ENCODE measurements at places on chromosomes 7 and 10.
A peak's percentile ranks its signal among the peaks of the same experiment; 100 is the strongest.

- DNase-seq, result peak; percentile 5
Measured at GRCh38 chr10:4947039-4947634, 16.1 kb upstream of the AKR1C1 start.

GRCh38 chr10:66214721-66215404, 711.0 kb upstream of the LRRTM3 start:
- no peak for DNase-seq

DNA sequence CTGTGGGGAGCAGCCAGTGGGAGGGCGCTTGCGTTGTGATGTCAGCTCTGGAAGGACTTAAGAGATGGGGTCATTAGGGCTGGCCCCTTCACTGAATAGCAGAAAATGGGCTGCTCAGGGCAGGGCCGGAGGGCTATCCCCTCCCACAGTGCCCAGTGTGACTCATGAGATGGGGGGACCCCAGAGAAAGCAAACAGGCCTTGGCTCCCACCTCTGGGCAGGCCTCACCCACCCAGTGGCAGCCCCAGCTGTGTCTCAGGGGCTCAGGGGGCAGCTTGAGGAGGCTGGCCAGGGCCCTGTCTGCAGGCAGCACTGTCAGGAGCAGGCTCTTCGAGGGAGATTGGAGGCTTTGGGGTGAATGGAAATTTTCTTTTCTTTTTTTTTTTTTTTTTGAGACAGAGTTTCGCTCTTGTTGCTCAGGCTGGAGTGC, 168.3 kb downstream of the SLIT1 start:
- no peak for DNase-seq

GRCh38 chr7:30911561-30911969, at the start of gene AQP1:
Gene AQP1 (plus strand): TSS chr7:30911853. CDS start chr7:30911910, 57 bp downstream.
- no peak for DNase-seq

GRCh38 chr10:14092799-14093198, 237.9 kb downstream of the FRMD4A start:
- DNase-seq, result no peak

GRCh38 chr7:74258639-74259038, 4.4 kb upstream of the RFC2 start:
- DNase-seq, result no peak

DNA sequence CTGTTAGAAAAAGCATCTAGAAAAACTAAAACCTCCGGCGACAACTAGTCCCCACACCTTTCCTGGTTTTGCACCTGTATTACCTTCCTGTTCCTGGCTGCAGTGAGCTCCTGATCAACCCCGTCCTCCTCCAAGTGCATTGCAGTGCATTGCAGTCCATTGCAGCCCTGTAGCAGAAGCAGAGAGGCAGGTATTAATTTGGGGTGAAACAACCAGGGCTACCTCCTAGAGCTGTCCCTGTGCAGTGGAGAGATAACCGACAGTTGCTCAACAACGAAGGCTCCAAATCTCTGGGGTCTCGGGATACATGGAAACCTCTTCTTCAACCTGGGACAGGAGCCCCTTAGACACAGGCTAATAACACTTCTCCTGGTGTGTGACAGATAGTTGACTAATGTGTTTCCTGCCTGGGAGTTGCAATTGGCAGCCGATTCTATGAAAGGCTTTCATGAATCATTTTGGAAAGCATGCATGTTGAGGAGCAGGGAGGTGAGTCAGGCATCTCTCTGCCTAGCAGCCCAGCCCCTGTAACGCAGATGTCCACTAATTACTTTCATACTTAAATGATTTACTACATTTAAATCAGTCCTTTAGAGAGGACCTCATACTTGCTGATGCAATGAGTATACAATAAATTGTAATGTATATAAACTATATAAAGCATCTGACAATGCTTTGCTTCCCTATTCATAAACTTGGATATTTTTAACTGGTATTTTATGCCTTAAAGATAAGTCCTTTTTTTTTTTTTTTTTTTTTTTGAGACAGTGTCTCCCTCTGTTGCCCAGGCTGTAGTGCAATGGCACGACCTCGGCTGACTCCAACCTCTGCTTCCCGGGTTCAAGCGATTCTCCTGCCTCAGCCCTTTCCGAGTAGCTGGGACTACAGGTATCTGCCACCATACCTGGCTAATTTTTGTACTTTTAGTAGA, 59.0 kb downstream of the PRR15 start:
- peak; percentile 94 for DNase-seq

GRCh38 chr10:58991856-58992255, 184.6 kb upstream of the PHYHIPL start:
- DNase-seq, result no peak

DNA sequence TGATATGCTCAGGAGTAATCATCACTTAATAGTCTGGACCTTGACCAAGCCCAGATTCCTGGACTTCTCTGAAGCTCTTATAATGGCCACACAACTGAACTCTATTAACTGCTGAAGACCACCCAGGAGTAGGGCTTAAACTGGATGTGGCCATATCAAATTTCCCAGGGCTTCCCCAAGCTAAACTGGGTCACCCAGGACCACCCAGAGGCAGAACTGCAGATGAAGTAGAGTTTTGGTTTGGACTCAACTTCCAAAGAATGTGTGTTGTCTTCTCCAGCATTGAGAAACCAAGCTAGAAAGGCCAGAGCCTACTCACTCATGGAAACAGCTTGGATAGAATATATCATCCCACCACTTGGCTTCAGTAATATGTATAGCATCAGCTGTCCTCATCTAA, 358.2 kb upstream of the MEOX2 start:
- no peak for DNase-seq

- no peak for DNase-seq
Measured at GRCh38 chr7:155355176-155355575, 57.5 kb downstream of the INSIG1 start.

GRCh38 chr7:76513817-76514799, 3.8 kb downstream of the UPK3B start:
- DNase-seq, result no peak

DNA sequence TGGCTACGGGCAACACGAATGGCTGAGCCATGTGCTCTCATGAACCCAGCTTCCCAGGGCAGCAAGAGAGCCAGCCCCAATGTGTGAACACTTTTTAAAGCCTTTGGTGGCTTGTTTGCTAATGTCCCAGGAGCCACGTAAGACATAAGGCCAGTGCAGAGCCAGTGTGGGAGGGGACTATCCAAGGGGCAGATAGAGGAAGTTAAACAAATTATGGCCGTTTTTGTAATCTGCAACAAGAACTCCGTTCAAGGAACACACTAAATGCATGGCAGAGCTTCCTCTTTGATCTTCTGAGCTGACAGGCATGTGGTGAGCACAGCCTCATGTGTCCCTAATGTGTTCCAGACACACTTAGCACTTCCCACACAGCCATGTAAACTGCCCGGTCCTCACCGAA, 133.3 kb downstream of the TEX36 start:
- DNase-seq, result no peak

DNA sequence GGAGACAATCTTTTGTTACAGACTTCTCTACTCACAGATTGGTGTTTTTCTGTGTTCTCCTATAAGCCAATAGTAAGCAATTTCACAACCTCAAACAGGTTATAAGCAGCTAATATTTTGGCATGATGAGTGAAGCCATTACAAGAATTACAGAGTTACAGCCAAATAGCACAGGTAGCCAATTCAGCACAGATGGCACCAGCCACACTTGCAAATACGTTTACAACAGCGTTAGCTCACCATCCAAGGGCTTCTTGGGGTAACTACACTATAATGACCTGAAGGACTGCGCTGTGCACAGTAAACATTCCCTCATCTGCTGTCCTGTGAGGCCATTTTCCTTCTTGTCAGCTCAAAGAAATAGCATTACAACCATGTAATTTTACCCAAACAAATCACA, 428.6 kb downstream of the TCERG1L start:
- DNase-seq, result no peak

- DNase-seq, result no peak
Measured at GRCh38 chr10:209357-209756, 74.1 kb downstream of the ZMYND11 start.

DNA sequence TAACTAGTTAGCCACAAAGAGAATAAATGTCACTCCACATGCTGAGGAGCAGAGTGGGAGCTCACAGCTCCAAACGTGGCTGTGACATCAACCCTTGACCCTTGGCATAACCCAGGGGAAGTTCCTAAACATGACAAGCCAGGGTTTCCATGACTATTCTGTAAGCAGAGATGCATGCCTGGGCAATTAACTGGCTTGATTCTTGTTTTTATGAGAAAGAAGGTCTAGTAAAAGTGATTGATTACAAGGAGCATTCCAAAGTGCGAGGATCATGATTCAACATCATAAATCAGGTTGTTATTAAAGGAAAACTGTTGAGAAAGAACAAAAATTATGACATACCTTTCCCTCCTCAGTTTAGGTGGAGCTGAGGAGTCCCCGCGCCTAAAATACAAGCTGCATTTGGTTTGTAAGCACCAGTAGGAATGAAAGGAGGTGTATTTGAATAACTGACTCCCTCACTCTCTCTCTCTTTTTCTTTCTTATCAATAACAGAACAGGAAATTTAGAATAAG, 108.4 kb downstream of the SFMBT2 start:
- DNase-seq, result no peak

DNA sequence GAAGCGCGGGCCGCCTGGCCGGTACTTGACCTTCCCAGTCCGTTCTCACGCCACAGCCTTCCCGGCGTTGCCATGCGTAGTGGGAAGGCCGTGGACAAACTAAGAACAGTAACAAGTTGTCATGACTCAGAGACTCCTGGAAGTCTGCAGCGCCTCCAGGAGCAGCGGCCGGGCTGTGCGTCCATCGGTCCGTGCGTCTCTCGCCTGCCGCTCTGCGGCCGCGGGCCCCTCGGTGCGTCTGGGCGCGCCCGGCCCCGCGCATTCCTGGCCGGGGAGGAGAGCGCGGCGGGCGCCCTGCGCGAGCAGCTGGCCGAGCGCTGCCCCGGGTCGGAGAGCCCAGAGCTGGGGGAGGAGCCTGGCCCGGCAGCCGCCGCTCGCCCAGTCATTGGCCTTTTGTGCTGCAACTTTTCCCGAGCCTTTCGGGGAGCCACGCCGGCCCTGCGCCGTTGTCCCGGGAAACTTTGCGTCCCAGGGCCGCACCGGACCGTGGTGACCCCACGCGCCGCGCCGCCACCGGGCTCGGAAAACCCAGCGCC, 123.7 kb downstream of the TACC2 start:
- DNase-seq, result peak; percentile 98

DNA sequence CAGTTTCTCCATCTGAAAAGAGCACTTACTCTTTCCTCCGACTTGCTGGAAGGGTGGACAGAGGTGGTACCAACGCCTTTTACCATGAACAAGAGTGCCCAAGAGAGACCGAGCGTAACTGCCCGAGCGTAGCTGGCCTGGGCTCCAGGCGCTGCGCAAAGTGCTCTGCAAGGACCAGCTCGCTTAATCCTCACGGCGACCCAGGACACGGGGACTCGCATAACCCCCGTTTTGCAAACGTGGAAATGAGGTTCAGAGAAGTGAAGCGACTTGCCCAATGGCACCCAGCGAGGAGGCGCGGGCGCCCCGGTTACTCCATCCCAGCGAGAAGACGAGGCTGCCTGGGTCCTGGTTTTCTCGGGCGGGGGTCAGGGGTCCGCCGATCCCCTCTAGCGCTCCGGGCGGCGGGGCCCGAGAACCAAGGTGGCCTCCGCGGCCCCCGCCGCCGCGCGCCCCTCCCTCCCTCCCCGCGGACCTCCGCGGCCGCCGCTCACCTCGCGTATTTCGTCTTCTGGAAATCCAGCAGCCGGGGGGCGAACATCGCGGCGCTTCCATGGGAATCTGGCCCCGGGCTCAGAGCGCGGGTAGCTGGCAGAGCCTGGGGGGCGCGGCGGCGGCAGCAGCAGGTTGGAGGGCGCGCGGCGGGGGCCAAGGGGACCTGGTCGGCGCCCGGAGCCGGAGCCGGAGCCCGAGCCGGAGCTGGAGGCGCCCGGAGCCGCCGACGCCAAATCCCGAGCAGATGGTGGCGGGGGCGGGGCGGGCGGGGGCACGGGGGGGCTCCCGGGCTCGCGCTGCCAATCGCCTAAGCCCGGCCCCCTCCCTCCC, at the start of gene MMD2:
TSS of gene MMD2 (minus strand) at position 711 of the 825 bp plus-strand sequence. CDS start at position 541, 170 bp downstream.
- no peak for DNase-seq

- DNase-seq, result no peak
Measured at GRCh38 chr7:157158400-157158799, 19.7 kb downstream of the UBE3C start.

GRCh38 chr10:131743190-131744151, 157.3 kb upstream of the PPP2R2D start:
- no peak for DNase-seq

DNA sequence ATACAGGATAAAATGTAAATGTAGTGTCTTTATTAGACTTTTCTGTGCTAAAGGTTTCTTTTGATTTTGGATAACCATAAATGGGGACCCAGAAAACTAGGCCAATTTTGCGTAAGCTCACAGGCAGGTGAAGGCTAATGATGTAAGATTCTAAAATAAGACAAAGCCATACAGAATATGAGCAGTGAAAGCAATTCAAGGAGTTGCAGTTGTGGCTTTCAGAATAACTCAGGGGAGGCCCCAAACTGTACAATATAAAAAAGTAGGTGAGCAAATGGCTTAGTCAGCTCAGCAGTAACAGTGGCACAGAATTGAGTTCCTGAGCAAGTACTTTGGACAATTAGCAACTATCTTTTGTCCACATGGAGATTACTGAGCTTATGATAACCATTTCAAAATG, 81.7 kb upstream of the NRP1 start:
- DNase-seq, result no peak

- DNase-seq, result no peak
Measured at GRCh38 chr10:51574248-51575048, 124.9 kb downstream of the CSTF2T start.

- no peak for DNase-seq
Measured at GRCh38 chr7:26188206-26188956, 12.2 kb downstream of the HNRNPA2B1 start.

DNA sequence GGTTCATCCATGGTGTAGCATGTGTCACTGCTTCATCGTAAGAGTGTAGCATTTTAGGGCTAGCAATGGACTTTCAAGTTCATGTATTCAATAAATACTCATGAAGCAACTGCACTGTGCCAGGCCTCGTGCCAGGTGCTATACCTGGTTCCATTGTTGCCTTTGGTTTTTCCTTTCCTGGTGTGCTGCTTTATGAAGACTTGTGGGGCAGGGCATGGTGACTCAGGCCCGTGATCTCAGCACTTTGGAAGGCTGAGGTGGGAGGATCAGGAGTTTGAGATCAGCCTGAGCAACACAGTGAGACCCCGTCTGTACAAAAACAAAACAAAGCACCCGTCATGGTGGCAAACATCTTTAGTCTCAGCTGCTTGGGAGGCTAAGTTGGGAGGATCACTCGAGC, 2.2 kb upstream of the CPA4 start:
- DNase-seq, result peak; percentile 15

DNA sequence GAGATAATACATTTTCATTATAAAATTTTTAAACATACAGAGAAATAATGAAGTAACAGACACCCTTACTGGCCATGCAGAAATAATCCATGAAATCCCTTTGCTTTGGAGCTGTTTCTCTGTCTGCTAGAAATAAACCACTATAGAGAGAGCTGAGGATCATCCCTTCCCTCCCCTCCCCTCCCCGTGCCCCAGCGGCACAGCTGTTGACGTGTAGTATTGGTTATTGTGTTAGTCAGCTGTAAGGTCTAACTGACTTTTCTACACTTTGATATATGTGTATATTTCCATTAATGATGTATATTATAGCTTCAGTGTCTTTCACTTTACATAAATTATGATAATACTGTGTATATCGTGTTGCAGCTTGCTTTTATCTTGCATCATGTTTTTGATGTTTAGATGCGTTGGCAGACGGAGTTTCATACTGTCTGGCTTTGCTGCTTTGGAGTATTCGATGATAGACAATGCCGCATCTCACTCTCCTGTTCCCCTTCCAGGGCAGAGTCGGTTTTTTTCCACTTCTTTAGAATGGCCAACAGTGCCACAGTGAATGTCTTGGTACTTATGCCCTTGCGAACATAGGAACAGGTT, 27.4 kb upstream of the GRID1 start:
- DNase-seq, result no peak

- peak; percentile 69 for DNase-seq
Measured at GRCh38 chr7:30817371-30817767, 46.2 kb downstream of the MINDY4 start.

Data from HFFc6 (cell line).